ENCODE measurements at places on chromosomes 2 and 18.

DNA sequence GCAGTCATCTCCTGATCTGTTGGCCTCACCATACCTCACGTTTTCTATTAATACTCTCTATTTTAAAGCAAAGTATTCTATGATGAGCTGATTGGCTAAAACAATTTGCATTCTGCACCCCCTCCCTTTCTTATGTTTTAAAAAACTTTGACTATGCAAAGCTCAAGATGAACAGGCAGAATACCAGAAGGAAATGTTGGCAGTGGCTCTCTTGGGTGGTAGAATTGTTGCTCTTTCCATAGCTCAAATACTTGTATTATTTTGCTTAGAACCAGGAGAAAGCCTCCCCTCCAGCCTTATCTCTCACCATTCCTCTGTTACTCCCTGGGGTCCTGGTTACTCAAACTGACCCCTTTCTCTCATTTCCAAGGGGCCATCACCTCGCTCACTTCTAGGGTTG lies 14.4 kb downstream of the GPR45 start:
- DNase-seq, result no peak

DNA sequence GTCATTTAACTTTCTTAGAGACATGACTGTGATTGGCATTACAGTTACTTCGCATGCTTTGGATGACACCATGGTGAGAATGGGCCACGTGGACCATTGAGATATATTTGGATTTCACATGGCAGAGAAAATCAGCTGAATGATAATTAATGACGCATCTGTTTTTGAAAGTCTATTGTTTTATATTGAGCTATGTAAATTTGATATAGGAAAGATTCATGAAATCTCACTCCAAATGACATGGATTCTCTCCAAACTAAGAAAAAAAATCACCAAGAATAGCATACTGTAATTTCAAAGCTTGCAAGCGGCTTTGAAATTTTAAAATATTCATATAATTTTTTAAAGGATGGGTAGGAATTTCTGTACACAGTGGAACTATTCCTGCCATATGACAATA lies 163.7 kb downstream of the SH3BP4 start:
- DNase-seq, result no peak

DNA sequence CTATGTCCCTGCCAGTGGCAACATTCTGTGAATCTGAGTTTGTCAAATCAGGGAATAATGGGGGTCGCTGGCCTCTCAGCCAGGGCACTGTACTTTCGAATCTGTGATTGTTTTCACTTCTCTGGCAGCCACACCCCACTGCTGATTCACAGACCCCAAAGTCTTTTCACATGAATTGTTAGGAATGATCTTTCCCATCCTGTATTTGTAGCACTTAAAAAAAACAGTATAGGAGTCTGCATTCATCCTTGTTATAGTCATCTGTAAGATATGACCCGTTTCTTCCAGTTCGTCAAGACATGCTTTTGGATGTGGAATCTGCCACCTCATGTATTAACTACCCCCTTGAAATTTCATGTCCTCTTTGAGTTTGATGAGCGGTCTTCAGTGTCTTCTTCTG lies 928 bp downstream of the NAGK start:
- DNase-seq, result no peak

GRCh38 chr2:200235533-200235932 lies 71.0 kb upstream of the SPATS2L start:
- no peak for DNase-seq

GRCh38 chr2:41965909-41966295 lies 81.9 kb upstream of the PKDCC start:
- no peak for DNase-seq

DNA sequence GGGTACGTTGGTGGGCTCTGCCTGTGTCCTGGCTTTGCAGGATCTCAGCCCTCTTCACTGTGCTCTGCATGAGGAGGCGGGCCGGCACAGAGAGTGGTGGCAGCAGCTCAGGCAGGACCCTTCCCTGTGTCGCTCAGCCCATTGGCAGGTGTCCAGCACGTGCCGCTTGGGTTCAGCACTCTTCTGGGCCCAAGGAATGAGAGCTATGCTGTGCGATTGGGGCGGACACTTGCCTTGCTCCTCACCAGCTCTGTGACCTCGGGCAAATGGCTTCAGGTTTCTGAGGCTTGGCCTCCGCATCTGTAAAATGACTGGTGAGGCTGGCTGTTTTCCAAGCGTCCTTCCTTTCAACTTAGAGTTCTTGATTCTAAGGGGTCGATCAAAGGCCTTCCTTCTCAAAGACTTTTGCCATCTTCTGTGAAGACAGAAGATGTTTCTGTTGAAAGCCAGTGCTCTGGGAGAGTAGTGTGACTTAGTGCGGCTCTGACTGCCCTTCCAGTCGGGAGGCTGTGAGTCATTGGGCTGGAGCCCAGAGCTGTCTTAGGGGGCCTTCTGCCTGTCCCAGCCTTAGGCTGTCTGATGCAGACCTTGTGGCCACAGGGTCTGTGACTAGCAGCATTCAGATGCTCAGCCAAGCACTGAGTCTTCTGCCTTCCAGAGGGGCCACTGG lies 35.6 kb downstream of the GLI2 start:
- DNase-seq, result peak; percentile 83

GRCh38 chr2:196159221-196159892 lies 12.0 kb downstream of the STK17B start:
- no peak for DNase-seq

DNA sequence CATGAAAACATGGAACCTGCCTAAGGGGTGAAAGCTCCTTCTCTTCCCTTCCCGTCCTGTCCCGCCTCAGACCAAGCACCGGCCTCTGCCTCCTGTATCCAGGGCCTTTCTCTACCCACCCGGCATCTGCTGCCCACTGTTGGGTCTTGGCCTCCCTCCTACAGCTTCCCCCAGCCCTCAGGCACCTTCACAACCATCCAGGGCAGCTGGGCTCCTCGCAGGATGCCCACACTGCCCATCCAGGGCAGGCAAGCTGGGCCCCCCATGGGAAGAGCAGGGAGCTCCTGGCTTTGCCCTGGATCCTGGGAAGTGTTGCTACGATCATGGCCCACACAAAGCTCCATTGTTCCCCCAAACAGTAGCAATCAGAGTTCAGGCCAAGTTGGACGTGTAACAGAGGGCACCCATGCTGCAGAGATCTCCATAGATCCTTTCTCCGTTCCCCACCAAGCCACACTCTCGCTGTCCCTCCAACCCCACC lies 206.6 kb downstream of the NDUFA10 start:
- no peak for DNase-seq

GRCh38 chr2:60522462-60522861 lies 31.0 kb downstream of the BCL11A start:
- no peak for DNase-seq

DNA sequence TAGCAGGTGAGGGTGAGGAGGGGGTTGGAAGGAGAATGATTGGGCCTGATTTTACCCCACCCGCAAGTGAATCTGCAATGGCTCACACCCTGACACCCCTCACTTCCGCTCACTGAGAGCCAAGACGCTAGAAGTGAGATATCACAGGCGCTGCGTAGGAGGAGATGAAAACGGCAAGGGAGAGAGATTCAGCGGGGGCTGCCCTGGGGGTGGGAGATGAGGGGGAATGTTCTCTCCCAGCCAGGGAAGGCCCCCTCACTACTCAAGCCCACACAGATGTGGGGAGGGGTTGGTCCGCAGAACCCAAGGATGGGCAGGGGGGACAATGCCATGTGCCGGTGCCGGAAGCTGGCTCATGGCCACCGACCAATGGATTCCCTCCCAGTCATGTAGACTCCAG lies 32.9 kb downstream of the LOXHD1 start:
- DNase-seq, result no peak

GRCh38 chr2:173043476-173043875 lies 32.2 kb upstream of the MAP3K20 start:
- DNase-seq, result no peak

- no peak for DNase-seq
These were observed 62.6 kb downstream of the TRPM8 start for GRCh38 chr2:233979748-233980147.

GRCh38 chr2:161257123-161257952 lies 50.9 kb upstream of the PSMD14 start:
- DNase-seq, result no peak

DNA sequence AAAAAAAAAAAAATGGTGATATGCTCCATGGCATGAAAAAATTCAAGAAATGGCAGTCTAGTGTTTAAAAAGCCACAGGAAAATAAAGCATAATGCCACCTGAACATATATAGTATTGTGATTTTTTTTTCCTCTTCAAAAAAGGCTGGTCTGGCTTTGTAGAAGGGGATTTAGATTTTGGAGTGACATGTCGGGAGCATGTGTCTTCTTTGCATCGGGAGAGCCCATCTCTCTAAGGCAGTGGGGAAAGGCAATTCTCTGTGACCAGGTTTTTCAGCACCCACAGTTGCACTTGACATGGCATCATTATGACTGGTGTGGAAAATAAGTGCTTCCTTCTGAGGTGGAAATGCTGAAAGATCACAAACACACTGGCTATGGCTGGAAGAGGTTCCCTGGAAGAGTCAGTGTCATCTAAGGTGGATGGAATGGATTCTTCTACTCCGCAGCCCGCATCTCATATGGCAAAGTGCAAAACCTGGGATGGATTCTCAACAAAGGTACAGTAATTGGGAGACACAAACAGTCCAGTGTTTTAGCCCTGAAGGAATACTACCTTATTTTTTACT lies 172.5 kb downstream of the AGAP1 start:
- peak; percentile 36 for DNase-seq

- no peak for DNase-seq
These were observed 105.5 kb upstream of the GLI2 start for GRCh38 chr2:120630031-120630701.

- DNase-seq, result no peak
These were observed at the start of gene FER1L5 for GRCh38 chr2:96642564-96643360. TSS of gene FER1L5 (plus strand) at chr2:96642764. CDS start at chr2:96642837, 73 bp downstream.

DNA sequence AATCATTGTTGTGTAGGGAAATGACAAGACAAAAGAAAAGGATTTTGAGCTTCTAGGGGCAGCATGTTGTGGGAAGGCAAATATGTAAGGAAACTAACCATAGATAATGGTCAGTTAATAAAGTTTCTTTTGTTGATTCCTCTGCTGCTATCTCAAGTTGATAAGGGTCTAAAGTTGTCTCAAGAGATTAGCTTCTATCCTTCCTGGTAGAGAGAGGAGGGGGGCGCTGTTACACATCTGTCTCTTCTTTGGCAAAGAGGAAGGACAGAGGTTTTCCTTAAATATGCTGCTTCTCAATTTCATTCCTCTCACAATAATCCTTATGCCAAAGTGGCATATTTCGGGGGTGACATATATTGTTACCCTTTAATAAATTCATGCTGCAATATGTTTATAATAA lies 944.0 kb downstream of the DPP10 start:
- no peak for DNase-seq

DNA sequence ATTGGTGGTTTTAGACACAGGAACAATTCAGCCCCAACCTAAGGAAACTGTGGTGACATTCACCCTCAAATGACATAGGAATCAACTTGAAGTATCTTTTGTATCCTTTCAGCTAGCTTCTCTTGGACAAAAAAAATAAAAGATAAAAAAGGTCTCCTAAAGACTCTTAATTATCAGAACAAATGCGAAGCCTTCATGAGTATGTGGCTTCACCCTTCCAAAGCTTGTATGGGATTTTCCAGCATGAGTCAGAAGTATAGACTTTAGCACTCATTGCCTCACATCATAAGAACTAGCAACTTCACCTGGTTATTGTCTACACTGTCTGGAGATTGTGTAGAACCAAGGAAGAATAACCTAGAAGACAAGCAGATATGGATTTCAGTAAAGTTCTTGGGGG lies 135.4 kb downstream of the LAMA3 start:
- no peak for DNase-seq

DNA sequence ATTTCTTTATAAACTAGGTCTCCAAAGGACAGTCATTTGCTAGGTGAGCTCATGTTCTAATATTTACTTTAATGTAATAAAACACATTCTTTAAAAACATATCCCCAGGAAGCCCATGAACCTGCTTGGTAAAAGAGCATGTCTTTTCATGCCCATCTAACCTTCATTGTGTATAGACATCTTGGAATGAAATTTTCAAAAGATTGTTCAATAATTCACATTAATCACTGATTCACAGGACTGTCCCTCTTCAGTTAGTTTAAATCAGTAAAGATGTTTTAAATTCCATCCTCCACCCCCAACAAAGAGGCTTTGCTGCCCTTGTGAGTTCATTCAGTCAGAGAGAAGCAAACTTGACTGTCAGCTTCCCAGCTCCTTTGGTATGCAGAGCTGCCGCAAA lies 633.4 kb upstream of the CELF4 start:
- DNase-seq, result no peak

DNA sequence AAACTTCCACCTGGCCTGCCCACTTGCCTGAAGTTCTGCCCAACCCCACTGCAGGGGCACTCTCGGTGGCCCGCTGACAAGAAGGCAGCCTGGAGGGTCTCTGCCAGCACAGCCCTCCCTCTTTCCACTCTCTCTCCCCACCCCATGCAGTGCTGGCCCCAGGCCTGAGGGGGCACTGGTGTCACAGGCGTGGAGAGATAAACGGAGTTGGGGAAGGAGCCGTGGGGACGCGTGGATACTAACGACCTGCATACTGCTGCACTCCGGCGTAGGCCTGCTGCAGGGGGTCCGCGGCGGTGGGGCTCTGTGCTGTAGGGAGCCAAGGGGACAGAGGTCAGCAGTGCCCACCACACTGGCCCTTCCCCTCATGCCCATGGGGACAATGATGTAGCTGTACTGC lies 299.3 kb downstream of the CELF4 start:
- DNase-seq, result no peak

GRCh38 chr2:207265869-207266268 lies 100.1 kb upstream of the KLF7 start:
- no peak for DNase-seq

DNA sequence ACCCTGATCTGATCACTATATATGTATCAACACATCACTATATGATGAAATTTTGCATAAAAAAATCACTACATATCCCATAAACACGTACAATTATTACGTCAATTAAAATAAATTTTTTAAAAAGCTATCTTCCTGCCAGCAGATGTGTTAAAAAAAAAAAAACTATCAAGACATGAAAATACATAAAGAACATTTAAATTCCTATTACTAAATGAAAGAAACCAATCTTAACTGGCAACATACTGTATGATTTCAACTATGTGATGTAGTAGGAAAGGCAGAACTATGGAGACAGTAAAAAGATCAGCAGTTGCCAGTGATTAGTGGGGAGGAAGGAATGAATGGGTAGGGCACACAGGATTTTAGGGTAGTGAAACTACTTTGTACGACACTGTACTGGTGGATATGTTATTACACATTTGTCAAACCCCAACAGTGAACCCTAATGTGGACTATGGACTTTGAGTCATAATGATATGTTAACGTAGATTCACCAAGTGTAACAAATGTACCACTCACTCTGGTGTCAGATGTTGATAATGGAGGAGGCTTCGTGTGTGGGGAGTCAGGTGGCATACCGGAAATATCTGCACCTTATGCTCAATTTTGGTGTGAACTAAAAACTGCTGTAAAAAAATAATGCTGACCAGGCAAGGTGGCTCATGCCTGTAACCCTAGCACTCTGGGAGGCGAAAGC lies 27.4 kb downstream of the USP34 start:
- no peak for DNase-seq

- DNase-seq, result no peak
These were observed 118.4 kb downstream of the LNPK start for GRCh38 chr2:175883586-175884194.

GRCh38 chr18:74975001-74975400 lies 233.9 kb downstream of the PTGR3 start:
- DNase-seq, result no peak
